ENCODE measurements at places on chromosomes 3 and 15.

GRCh38 chr3:56361731-56362130 lies 106.5 kb downstream of the ERC2 start:
- DNase-seq = no peak

- no peak for DNase-seq
Observed at GRCh38 chr3:37824090-37824953, 37.4 kb upstream of the CTDSPL start.

- no peak for DNase-seq
Observed at GRCh38 chr3:4793311-4793710, 185.9 kb upstream of the BHLHE40 start.

- no peak for DNase-seq
Observed at GRCh38 chr3:101204246-101204645, 116.1 kb downstream of the IMPG2 start.
